Esophagus squamous epithelium (tissue), 5 donors: ENCODE measurements at places on chromosomes 4 and X.

DNA sequence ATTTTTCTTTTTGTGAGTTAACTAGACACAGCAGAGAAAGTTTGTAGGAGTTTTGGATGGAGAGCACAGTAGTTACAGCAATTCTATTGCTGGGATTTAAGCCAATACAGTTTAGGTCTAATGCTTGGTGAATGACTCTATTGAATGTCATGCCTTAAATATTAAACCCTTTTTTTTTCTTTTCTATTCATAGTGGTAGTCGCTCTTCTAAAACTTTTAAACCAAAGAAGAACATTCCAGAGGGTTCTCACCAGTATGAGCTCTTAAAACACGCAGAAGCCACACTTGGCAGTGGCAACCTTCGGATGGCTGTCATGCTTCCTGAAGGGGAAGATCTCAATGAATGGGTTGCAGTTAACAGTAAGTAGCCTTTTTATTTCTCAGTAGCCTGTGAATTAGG is 34.8 kb upstream of the DCK start:
- no peak overlapping the region for H3K4me3 ChIP-seq
- H3K27ac ChIP-seq: no peak overlapping the region
- no peak for DNase-seq
- H3K4me1 ChIP-seq: no peaks in the 10 kb centered on the region
- no peaks in the 10 kb centered on the region for H3K36me3 ChIP-seq

- H3K4me1 ChIP-seq: peaks cover 25% of the 10 kb centered on the region
- H3K27ac ChIP-seq: no peak overlapping the region
- no peaks in the 10 kb centered on the region for H3K27me3 ChIP-seq
- H3K36me3 ChIP-seq: no peaks in the 10 kb centered on the region
- no peak for DNase-seq
Measured at GRCh38 chr4:150971901-150972300, 43.2 kb downstream of the LRBA start.

GRCh38 chr4:144154044-144154443 is 13.5 kb upstream of the GYPA start:
- H3K36me3 ChIP-seq: no peaks in the 10 kb centered on the region
- no peak overlapping the region for H3K4me3 ChIP-seq
- no peak overlapping the region for H3K27ac ChIP-seq
- no peaks in the 10 kb centered on the region for H3K27me3 ChIP-seq

- no peaks in the 10 kb centered on the region for H3K27me3 ChIP-seq
- peaks cover 7% of the 10 kb centered on the region for H3K4me1 ChIP-seq
- H3K4me3 ChIP-seq: no peak overlapping the region
- no peak for DNase-seq
Measured at GRCh38 chr4:84691170-84691691, 108.3 kb downstream of the CDS1 start.
